ENCODE measurements at places on chromosomes 1 and 21.

DNA sequence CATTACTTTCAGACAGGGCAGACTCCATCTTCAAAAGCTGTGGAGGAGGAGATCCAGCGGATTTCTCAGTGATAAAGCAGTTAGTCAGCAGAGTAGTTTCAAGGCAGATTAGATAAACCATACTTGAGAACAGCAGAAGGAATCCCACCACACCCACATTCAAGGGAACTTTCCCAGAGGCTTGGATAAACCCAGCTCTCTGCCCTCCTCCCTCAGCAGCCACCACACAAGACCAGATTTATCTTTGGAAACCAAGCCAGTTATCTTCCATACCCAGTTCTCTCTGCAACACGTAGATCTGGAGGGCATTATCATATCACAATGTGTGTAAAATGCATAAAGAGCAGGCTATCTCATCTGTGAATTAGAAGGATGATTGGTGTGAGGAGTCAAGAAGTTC, 40.2 kb downstream of the GFI1 start:
- no peak for DNase-seq

- peak; percentile 80 for DNase-seq
Measured at GRCh38 chr1:68338081-68338480, 105.8 kb upstream of the WLS start.

DNA sequence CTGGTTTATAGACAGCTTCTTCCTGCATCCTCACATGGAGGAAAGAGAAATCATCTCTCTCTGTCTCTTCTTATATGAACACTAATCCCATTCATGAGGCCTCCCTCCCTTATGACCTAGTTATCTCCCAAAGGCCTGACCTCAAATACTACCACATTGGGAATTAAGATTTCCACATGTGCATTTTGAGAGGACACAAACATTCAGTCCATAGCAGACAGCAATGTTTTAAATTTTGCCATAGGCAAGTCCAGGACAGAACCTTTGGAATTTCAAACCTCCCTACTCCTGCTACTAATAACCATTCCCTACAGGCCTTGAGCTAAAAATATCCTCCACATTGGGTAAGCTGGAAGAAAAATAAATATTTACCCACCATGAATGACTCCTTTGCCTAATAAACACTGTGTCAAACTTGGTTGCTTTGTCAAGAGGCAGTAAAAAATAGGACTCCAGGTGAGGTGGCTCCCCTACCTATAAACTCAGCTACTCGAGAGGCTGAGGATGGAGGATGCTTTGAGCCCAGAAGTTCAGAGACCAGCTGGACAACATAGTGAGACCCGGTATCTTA, 113.7 kb downstream of the ZNF281 start:
- no peak for DNase-seq

DNA sequence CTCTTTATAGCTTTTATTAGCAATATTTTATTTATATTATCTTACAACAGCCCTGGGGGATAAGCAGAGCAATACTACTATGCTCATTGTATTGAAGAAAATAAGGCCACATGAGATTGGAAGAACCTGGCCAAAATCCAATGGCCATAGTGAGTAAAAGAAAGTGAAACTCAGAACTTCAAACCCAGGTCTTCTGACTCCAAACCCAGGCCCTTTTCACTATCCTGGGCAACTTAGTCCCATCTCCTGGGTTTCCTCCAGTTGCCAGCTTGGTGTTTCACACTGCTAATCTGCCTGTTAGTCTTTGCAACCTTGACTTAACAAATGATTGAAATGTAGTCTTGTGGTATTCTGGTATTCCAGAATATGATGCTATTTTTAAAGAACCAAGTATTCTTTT, 22.4 kb upstream of the EXO1 start:
- DNase-seq, result no peak

- no peak for DNase-seq
Measured at GRCh38 chr1:41976671-41977070, 57.9 kb upstream of the HIVEP3 start.

- DNase-seq, result no peak
Measured at GRCh38 chr1:45922374-45922773, 119.0 kb downstream of the MAST2 start.

DNA sequence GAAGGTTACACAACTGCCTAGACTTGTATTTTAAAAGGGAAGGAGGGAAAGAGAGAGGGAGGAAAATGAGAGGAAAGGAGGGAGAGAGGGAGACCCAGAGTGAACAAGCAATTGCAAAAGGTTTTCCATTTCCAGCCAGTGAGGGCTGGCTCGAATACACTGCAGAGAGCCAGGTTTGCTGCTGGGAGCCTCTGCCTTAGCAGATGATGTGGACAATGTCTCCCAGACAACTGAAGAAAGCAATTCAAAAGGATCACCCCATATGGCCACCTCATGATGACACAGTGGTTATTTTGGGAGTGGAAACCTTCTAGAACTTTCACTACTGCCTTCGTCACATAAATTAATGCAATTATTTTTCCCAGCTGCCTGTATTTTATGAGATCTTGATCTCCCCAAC, 86.4 kb downstream of the BCAR3 start:
- DNase-seq, result no peak

GRCh38 chr1:17043676-17044075, 10.2 kb downstream of the SDHB start:
- no peak for DNase-seq

- no peak for DNase-seq
Measured at GRCh38 chr1:22387919-22388580, 63.6 kb upstream of the ZBTB40 start.

GRCh38 chr1:219120624-219121544, 52.8 kb upstream of the LYPLAL1 start:
- DNase-seq, result peak; percentile 82

DNA sequence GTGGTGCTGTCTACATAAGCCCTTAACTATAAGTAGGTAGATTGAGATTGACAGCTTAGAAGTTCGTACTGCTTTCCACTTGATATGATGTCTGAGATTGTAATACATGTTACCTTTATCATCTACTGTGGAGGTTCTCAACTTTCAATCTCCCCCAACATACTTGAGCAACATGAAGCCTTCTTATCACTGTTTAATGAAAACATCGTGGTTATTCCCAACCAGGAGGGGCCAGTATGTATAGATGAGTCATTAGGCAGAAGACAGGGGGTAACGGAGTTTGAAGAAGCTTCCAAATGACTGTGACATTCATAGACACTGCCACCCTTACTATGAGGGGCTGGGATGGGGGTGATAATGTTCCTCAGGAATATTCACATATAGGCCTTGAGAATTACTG, 36.0 kb downstream of the CENPF start:
- DNase-seq, result no peak

DNA sequence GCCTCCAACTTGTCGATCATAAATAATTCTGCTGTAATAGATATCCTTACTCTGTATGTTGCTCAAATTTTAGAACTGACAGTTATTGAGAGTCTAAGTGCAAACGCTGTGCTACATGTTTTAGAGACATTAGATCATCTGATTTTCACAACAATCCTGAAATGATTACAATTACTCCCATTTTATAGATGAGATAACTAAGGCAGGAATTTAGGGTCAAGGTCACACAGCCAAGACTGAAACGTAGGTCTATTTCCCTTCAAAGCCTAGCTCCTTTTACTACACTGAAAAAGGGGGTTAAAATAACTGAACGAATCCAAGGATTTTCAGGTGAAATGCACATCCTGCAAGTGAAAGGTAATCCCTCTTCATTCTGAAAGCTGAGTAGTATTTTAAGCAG, 2.7 kb upstream of the DCAF6 start:
- no peak for DNase-seq

DNA sequence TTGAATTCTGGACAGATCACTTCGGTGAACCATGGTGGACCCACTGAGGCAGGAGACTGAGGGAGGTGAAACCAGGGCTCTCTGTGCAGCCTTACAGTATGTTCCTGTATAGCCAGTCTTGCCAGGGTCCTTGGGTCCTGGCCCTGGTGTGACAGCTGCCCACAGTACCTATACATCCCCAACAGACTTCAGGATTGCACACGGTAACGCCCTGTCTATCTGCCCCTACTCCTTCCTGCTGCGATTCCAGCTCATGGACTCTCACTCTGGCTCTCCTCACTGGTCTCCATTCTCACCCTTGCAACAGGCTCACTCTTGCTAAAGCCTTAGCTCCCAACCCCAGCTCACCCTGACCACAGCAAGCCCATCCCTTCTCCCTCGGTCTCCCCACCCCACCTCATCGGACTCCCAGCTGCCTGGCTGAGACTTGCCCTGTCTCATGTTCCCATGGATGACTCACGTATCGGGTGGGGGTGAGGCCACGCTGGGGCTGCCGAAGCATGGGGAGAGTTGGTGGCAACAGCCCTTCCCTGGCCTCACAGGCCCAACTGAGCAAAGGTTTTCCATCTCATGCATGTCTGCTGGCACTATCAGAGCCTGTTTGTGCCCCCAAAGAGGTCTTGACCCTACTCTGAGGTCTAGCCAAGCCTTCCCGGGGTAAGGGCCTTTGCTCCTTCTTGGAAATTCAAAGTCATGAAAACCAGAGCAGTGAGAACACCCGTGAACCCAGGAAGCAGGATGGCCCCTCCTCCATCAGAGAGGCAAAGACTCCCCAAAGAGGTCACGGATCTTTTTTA, 7.1 kb downstream of the PHLDA3 start:
- peak; percentile 88 for DNase-seq

- no peak for DNase-seq
Measured at GRCh38 chr1:223542831-223543230, 122.7 kb downstream of the CAPN8 start.

- DNase-seq, result no peak
Measured at GRCh38 chr21:32207406-32207716, 71.5 kb downstream of the MIS18A start.

- peak; percentile 72 for DNase-seq
Measured at GRCh38 chr21:42234464-42235241, 15.7 kb downstream of the ABCG1 start.

GRCh38 chr1:15159166-15159555, 5.6 kb downstream of the TMEM51 start:
- DNase-seq, result no peak

- no peak for DNase-seq
Measured at GRCh38 chr1:42720868-42721267, 19.2 kb downstream of the CLDN19 start.

DNA sequence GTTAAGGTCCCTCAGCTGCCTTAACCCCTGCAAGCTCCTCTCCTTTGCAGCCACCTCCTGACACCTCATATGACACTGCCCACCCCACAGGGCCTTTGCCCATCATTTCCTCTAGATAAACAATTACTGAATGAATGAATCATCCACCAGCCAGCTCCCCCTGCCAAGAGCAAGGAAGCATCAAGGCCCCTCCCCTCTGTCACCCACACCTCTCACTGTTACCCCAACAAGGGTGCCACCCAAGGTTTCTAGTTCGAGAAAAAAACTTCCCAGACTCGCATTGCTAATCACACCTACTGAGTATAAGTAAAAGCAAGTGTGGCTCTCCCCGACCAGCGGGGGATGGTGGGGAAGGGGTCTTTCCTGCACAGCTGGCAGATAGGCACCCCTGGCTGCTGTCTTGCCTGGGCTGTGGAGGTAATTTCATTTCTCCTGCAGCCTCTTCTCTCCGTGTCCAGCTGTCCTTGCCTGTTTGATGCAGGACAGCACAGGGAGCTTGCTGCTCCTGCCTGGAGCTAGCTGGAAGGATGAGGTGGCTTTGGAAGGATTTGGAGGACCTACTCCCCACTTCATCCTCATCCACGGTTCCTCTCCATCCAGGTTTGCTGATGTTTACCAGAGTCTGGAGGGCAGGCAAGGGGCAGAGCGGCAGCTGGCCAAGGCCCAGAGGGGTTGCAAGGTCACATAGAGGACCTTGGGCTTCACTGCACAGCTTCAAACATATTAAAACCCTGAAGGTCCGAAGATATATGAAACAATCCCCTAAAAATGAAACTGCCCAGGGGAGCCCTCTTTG, 33.1 kb upstream of the LBR start:
- peak; percentile 58 for DNase-seq

DNA sequence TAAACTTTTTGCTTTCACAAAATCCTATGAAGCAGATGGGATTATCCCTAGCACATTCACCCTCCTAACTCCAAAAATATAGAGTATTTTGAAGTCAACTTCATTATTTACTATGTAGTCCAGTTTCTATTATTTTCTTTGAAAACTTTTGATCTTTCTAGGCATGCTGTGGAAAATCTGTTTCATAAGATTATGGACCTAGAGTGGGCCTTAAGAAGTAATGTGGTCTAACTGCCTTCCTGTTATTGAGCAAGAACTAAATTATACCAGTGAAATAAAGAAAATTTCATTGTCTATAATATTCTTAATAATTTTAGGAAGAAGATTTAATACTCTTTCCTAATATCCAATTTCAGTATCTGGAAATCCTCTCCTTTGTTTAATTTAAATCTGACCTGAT, 58.1 kb downstream of the PRKACB start:
- no peak for DNase-seq

DNA sequence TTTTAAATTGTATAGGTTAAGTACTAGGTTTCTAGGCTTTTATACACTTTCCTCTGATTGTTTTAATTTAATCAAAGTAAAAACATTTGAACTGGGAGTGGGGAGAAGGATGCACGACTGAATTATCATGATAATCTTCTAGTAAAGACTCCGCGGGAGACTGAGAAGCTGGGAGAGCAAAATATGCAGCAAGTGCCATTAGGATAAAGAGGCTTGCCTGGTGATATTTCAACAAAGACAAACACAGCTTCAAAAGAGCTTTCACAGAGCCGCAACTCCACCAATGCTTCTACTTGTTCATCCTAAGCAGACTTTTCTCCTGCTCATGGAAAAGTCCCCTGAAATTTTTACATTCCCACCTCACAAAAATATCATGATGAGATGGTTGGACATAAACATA, 239.0 kb upstream of the PTBP2 start:
- DNase-seq, result no peak

GRCh38 chr1:50985094-50985493, 15.0 kb downstream of the CDKN2C start:
- no peak for DNase-seq

GRCh38 chr1:151364996-151365395, 7.5 kb downstream of the SELENBP1 start:
- no peak for DNase-seq

DNA sequence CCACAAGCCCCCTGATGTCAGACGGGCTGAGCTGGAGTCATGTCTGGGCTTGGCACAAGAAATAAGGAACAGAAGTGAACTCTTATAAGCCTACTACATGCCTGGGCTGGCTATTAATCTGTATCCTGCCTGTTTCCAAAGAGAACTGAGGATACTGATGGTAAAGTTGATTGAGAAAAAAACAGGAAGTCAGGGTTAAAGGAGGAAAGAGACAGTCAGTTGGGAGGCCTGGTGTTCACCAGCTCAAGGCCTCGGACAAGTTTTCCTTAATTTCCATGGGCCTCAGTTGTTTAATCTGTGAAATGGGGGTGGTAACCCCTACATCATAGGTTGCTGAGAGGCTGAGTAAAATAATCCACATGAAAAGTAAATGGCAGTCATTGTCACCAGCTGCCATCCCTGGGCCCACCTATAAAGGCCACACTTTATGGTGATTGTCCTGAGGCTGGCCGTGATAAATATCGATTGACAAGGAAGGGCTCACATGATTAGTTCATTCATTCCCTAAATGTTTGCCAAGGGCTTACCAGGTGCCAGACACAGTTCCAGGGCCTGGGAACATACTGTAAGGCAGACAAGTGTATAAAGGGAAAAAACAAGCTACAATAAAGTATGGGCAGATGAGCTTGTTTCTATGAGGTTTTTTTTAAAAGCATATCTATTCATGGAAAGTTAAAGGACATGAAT, 2.8 kb downstream of the ALDH4A1 start:
- no peak for DNase-seq
